Ascending aorta (tissue), 2 donors: ENCODE measurements at places on chromosomes 6 and 20.

- H3K27me3 ChIP-seq = no peaks in the 10 kb centered on the region
- DNase-seq = no peak
- no peaks in the 10 kb centered on the region for H3K36me3 ChIP-seq
- no peak overlapping the region for H3K4me3 ChIP-seq
Observed at GRCh38 chr6:40630051-40630450, 42.9 kb upstream of the LRFN2 start.

- H3K36me3 ChIP-seq = no peaks in the 10 kb centered on the region
- no peak for DNase-seq
- H3K4me3 ChIP-seq = peak overlapping the region; percentile 85
- H3K27me3 ChIP-seq = no peaks in the 10 kb centered on the region
Observed at GRCh38 chr20:33443006-33443511, 504 bp downstream of the SNTA1 start.

- H3K4me1 ChIP-seq = peaks cover 3% of the 10 kb centered on the region
- H3K4me3 ChIP-seq = no peak overlapping the region
- peak overlapping the region; percentile 87 for H3K27ac ChIP-seq
- no peaks in the 10 kb centered on the region for H3K36me3 ChIP-seq
Observed at GRCh38 chr6:39790772-39791171, 1.4 kb upstream of the DAAM2 start.

DNA sequence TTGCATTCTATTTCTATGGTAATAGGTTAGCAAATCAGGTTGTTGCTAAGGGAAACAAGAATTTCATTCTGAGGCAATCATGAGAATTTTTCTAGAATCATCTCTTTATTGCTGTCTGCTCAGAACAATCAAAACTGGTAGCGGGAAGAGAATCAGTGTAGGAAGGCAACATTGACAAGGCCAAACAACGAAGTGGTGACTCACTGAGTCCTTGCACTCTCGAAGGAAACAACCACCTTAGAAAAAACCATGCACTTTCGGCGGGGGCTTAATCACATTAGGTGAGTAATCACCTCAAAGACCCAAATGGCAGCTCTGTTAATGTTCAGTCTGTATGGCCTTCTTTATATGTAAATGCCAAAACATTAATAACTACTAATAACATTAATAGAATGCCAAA is 78.8 kb upstream of the MAP7 start:
- no peak for DNase-seq
- no peak overlapping the region for H3K4me3 ChIP-seq
- H3K27ac ChIP-seq = no peak overlapping the region
- peaks cover 48% of the 10 kb centered on the region for H3K36me3 ChIP-seq
- H3K4me1 ChIP-seq = no peaks in the 10 kb centered on the region
- no peaks in the 10 kb centered on the region for H3K27me3 ChIP-seq

- H3K27ac ChIP-seq = peak within 1 kb of the TSS; percentile 63
- DNase-seq = peak; percentile 66
- no peaks in the 10 kb centered on the region for H3K27me3 ChIP-seq
- no peaks in the 10 kb centered on the region for H3K4me1 ChIP-seq
- H3K4me3 ChIP-seq = peak within 1 kb of the TSS; percentile 80
Observed at GRCh38 chr6:112253841-112254816, at the start of gene LAMA4. TSS of gene LAMA4 (minus strand) at chr6:112254567. CDS start at chr6:112254150, 417 bp downstream.

- no peaks in the 10 kb centered on the region for H3K36me3 ChIP-seq
- H3K4me1 ChIP-seq = peaks cover 4% of the 10 kb centered on the region
- DNase-seq = no peak
- no peak overlapping the region for H3K27ac ChIP-seq
Observed at GRCh38 chr20:6637160-6637579, 130.3 kb upstream of the BMP2 start.

- H3K27me3 ChIP-seq = no peaks in the 10 kb centered on the region
- no peak overlapping the region for H3K4me3 ChIP-seq
- no peaks in the 10 kb centered on the region for H3K4me1 ChIP-seq
- no peak for DNase-seq
- no peak overlapping the region for H3K27ac ChIP-seq
Observed at GRCh38 chr6:15166121-15166520, 79.7 kb upstream of the JARID2 start.

DNA sequence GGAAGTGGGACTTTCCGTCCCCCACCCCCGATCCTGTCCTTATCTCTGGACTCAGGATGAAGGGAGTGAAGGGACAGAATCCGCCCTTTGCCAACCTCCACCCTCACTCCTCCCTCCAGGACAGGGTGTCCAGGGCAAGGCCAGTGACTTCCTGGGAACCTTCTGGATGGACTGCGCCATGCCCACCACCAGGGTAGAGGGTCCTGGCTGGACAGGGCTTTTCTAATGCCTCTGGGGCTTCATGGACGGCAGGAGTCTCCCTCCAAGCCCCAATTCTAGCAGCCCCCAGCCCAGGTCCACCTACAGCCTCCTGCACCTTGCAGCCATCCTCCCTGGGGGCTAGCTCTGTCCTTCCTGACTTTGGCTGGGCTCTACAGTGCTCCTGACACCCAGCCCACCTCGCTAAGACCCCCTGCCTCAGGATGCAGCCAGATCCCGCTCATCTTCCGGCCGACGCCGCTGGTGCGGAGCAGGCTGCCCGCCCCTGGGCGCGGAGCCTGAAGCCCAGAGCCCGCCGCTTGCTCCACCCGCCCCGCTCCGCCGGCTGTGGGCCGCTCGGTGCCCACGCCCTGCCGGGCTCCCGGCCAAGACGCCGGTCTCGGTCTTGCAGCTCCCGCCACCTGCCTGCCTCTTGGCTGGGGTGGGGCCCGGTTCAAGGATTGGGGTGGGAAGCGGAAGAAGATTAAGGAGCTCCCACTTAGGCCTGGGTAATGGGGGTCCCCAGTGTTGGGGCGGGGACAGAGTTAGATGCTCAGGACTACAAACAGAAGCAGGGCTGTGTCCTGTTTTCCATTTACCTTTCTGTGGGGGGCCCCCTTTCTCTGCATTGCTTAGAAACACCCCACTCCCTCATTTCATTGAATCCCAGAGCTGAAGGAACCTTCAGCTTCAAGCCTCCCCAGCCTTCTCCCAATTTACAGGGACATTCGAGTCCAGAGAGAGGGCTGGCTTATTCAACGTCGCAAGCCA is 72.8 kb downstream of the MDGA1 start:
- no peaks in the 10 kb centered on the region for H3K27me3 ChIP-seq
- no peaks in the 10 kb centered on the region for H3K36me3 ChIP-seq
- H3K4me1 ChIP-seq = peaks cover 8% of the 10 kb centered on the region
- no peak overlapping the region for H3K27ac ChIP-seq
- H3K4me3 ChIP-seq = peak overlapping the region; percentile 26

DNA sequence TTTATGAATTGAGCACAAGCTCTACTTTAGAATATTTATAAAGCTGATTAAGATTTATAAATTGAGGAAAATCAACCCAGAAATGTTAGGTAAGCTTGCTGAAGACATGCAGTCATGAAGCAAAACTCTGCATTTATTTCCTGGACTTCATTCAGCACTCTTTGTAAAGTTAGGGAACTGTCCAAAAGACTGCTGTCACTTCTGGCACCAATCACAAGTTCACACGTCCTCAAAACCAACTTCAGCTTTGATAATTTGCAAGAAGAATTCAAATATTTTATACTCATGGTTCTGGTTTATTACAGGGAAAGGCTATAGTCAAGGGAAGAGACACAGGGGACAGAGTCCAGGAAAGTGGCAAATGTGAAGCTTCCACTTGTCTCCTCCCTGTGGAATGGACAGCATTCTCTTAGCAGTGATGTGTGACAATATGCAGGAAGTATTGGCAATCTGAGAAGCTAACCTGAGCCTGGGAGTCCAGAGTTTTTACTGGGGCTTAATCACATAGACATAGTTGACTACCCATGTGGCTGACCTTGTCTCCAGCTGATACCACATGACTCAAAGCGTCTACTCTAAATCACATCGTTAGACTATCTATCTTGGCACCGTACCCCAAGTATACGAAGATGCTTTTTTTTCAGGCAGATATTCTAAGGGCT is 85.4 kb downstream of the PPP1R14C start:
- DNase-seq = no peak
- H3K27me3 ChIP-seq = no peaks in the 10 kb centered on the region

GRCh38 chr6:2576499-2576898 is 174.2 kb downstream of the MYLK4 start:
- no peak overlapping the region for H3K27ac ChIP-seq
- DNase-seq = no peak
- H3K27me3 ChIP-seq = no peaks in the 10 kb centered on the region
- peaks cover 2% of the 10 kb centered on the region for H3K4me1 ChIP-seq
- no peaks in the 10 kb centered on the region for H3K36me3 ChIP-seq

DNA sequence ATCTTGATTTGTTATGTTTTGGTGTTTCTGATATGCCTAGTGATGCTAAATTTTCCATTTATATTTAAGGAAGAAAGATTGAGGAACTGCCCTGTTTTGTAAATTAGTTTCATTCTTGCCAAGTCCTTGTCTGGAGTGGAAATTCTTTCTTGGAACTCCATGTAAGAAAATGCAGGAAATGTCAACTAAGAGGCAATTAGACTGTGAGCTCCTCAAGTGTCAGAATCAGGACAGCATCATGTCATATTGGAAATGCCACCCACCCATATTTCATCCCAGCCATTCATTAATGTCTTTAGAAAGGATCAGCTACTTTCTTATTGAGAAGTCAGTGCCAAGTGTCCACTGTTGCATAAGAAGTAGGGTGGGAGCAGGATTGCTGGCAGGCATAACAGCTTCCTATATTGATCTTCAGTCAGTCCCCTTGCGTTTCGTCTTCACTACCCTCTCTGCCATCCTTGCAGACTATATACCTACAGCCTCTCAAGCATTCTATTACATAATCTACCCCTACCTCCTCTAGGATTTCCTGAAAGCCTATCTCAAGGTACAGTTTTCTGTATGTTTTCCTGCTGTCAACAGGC is 42.4 kb downstream of the HAO1 start:
- no peaks in the 10 kb centered on the region for H3K27me3 ChIP-seq
- no peak for DNase-seq
- H3K4me3 ChIP-seq = no peak overlapping the region
- no peak overlapping the region for H3K27ac ChIP-seq
- H3K4me1 ChIP-seq = no peaks in the 10 kb centered on the region

DNA sequence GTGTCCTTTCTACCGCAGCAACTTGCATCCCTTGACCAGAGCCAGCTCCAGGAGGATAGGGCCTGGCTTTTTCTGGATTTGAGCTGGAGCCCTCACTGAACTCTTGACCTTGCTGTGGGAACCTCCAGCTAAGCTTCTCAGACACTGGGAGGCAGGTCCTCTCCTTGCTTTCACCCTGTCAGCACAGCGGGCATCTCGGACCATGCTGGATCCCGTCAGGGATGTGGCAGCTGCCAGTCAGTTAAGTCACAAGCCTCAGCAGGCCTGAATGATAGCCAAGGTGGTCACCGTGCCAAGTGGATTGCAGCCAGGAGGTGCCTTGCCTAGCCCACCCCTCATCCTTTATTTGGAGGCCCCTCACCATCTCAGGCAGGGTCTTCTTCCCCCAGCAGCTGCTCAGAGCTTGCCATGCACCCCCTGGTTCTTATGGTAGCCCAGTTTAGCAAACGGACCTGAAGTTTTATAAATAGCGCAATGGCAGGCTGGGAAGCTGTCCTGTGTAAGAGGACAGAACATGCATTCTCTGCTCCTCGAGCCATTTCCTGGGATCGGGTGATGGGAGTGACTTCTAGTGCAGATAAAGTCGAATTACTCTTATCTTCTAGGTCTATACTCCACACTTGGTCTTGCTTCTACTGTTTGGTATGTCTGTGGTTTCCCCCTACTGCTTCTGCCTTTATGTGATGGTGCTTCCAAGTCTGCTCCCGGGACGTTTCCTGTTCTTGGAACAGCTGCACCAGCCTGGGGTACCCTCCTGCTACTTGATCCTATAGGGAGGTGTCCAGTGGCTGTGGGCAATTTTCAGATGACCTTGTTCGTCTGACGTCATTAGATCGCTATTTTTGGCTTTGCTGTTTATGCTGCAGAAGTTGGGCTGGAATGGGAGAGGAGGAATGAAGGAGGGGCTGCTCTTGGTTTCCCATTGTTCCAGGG is 7.1 kb upstream of the MYLK2 start:
- H3K27ac ChIP-seq = peak overlapping the region; percentile 88
- H3K4me1 ChIP-seq = peaks cover 79% of the 10 kb centered on the region
- no peaks in the 10 kb centered on the region for H3K27me3 ChIP-seq
- no peak for DNase-seq

- no peak overlapping the region for H3K27ac ChIP-seq
- no peaks in the 10 kb centered on the region for H3K27me3 ChIP-seq
- H3K4me3 ChIP-seq = no peak overlapping the region
- DNase-seq = no peak
Observed at GRCh38 chr6:90478278-90478677, 108.6 kb downstream of the MAP3K7 start.

DNA sequence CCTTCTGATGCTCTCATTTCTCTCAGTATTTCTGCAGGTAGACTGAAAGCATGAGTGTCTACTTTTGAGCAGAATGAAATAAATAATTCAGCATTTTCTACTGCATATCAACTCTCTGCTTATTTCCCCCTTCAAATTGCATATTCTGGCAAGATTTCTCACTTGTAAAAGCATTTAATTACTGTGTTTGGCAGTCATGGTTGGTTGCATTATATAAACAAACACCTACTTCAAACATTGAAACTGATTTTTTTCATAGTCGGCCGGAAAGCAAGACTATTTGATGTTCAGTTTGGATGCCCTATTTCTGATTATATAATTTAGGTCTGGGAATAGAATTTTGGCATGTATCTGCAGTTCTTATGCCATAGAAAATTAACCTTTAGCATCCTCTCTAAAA is 73.1 kb downstream of the PLEKHG1 start:
- H3K27ac ChIP-seq = no peak overlapping the region
- no peak overlapping the region for H3K4me3 ChIP-seq
- no peaks in the 10 kb centered on the region for H3K27me3 ChIP-seq
- no peak for DNase-seq
- H3K4me1 ChIP-seq = peaks cover 6% of the 10 kb centered on the region
- no peaks in the 10 kb centered on the region for H3K36me3 ChIP-seq
